ENCODE measurements at places on chromosomes 13 and 19.
A peak's percentile ranks its signal among the peaks of the same experiment; 100 is the strongest.

- DNase-seq, result no peak
Observed at GRCh38 chr13:114154476-114154875, 22.1 kb upstream of the RASA3 start.

DNA sequence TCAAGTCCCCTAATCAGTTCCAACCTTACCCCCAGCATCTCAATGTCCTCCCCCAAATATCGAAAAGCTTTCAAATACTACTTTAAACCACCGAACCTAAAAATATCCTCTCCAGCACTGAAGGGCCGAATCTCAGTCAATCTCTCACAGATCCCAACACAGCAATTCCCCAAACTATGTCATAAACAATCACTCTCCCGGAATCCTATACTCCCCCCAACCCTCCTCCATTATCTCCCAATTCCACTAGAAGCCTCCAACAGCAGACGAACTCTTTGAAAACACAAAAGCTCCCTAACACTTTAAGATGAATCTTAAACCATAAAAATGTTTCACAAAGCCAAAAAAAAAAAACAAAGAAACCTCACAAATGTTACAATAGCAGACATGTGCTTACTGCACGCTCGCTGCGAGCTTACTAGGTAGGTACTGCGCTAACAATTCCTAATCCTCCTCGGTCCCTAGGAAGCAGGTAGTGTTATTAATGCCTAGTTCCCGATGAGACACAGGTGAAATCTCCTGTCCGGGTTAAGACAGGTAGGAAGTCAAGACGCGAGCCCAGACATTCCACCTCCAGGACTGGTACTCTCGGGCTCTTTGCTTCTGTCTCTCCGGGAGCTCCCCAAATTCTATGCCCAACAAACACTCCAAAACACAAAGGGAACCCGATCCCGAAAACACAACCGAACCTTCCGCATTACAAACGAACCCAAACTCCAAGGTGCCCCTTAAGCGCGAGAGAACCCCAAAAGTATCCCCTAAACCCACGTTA is 14.2 kb downstream of the FBXO46 start:
- no peak for DNase-seq

DNA sequence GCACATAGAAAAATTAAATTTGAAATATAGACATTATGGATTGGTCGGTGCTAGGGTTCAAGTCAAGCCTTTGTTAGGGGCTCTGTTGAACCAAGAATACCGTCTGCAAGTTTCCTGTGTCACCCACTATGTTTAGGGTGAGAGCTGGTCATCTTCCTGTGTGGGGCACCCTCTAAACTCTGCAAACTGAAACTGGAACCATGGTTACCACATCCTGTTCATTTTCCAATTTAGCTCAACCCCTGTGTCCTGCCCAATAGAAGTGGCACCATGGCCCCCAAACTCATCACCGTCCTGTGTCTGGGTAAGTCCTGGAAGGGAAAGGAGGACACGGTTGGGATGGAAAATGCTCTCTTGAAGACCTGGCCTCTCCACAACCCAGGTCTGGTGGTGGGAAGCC is 29.9 kb downstream of the LAIR2 start:
- DNase-seq, result no peak

GRCh38 chr19:13784731-13785452 is 10.4 kb upstream of the ZSWIM4 start:
- peak; percentile 69 for DNase-seq

DNA sequence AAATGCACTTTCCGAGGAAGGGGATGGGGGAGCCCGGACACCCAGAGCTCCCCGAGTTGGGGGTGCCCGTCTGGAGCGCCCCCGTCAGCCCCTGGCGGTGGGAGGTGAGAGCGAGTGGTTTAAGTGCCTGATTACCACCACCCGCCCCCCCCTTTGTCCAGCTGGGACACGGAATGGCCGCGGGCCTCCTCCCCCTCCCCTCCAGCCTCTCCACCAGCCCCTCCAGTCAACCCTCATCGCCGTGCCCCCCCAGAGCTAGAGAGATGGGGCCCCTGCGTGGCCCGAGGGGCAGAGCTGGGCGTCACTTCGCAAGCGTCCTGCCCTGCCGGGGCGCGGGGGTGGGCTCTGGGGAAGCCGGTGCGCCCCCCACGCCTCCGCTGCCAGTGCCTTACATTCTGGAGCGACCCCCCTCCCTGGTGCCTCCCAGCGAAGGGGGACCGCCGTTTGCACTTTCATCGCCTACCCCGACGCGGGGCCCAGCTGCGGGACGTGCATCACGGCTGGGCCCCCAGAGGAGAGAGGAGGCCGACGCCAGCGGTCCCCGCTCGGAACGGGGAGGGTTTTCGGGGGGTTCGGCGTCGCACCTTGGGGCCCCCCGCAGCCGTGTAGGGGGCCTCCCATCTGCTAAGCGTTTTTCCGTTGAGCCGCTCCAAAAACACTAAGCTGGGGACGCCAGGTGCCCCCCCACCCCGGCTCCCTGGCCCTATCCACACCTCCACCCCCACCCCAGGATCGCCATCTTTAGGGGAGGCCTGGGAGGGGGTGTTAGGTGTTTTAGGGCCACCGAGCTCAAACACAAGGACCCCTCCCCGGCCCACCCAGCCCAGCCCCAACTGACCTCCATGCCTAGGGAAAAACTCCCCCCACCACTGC is 16.4 kb downstream of the SMIM24 start:
- no peak for DNase-seq

- no peak for DNase-seq
Observed at GRCh38 chr13:105442949-105443699, 1092.3 kb downstream of the EFNB2 start.

DNA sequence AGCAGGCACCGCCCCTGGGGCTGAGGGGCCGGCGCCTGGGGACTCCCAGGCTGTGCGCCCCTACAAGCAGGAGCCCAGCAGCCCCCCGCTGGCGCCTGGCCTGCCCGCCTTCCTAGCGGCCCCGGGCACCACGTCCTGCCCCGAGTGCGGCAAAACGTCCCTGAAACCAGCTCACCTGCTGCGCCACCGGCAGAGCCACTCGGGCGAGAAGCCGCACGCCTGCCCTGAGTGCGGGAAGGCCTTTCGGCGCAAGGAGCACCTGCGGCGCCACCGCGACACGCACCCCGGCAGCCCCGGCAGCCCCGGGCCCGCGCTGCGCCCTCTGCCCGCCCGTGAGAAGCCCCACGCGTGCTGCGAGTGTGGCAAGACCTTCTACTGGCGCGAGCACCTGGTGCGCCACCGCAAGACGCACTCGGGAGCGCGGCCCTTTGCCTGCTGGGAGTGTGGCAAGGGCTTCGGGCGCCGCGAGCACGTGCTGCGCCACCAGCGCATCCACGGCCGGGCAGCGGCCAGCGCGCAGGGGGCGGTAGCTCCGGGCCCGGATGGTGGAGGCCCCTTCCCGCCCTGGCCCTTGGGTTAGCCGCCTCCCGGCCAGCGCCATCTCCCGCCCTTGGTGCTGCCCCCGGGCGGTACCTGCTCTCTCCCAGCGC is 16.1 kb upstream of the GALP start:
- no peak for DNase-seq

- no peak for DNase-seq
Observed at GRCh38 chr13:79742923-79743322, 262.0 kb downstream of the NDFIP2 start.

DNA sequence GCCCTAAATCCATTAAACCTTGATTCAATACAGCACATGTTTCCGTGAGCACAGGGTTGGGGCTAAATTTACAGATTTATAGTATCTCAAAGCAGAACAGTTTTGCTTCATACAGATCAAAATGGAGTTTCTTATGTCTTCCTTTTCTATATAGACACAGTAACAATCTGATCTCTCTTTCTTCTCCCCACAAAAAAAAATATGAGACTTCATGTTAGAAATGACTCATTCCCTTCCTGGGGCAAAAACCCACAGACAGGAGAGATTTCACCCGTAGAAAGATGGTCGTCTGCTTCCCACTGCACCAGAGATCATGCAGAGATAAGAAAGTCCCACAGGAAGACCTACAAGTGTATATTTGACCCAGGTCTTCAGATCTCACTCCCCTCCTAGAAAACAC is 7.7 kb upstream of the ZNF611 start:
- no peak for DNase-seq

GRCh38 chr13:101795025-101795424 is 342.6 kb downstream of the ITGBL1 start:
- no peak for DNase-seq

- DNase-seq, result no peak
Observed at GRCh38 chr13:100275746-100276145, 186.9 kb downstream of the PCCA start.

- DNase-seq, result no peak
Observed at GRCh38 chr13:67229481-67230403, at the start of gene PCDH9. TSS of gene PCDH9 (minus strand) at chr13:67230336. CDS start at chr13:67228440, 1,896 bp downstream.

- no peak for DNase-seq
Observed at GRCh38 chr13:40599747-40600146, 66.7 kb downstream of the FOXO1 start.

- no peak for DNase-seq
Observed at GRCh38 chr19:54133312-54133956, 4.1 kb upstream of the CNOT3 start.

DNA sequence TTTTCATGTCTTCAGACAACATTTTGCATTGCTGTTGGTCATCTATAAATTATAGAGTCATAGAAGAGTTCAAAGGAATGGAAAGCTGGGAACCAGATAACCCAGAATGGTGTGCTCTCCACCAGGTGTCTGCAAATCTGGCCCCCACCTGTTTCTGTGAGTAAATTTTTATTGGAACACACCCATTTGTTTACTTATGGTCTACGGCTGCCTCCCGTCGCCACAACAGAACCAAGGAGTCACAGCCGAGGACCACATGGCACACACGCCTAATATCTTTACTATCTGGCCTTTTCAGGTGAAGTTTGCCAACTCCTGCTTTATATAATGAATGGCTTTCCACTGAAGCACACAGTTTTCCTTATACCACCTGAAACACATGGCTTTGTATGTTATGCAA is 58.2 kb downstream of the EFNB2 start:
- no peak for DNase-seq

- DNase-seq, result no peak
Observed at GRCh38 chr13:27868641-27869435, 51.0 kb upstream of the PDX1 start.

GRCh38 chr19:49157445-49158224 is at the start of gene TRPM4:
TSS of gene TRPM4 (plus strand) at chr19:49157792. CDS start at chr19:49157867, 75 bp downstream.
- no peak for DNase-seq

DNA sequence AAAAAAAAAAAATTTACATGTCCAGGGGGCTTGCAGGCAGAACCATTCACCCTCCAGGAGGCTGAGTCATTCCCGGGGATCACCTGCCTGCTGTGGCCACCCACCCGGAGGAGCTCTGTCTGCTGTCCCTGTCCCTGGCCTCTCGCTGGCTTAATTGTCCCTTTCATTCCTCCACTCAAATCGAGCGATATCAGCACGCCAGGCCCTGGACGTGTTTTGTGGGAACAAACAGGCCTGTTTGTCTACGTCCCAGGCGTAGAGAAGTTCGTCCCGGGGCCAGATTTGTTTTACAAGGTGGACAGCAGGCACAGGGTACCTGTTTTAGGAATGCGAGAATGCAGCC is 21.2 kb downstream of the SULT2B1 start:
- no peak for DNase-seq

DNA sequence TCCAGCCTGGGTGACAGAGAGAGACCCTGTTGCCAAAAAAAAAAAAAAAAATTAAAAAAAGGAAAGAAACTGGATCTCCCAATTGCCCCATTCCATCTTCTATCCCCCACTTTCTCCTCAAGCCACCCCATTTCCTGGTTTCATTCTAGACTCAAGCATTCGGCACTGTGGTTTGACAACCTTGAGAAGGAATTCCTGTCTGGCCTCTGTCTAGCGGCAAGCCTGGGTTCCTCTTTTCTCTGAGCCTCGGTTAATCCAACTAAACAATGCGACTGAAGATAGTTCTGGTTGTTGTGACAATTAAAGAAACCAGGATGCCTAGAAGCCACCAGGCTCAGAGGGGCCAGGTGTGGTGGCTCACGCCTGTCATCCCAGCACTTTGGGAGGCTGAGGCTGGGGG is 3.3 kb upstream of the C3 start:
- DNase-seq, result no peak

GRCh38 chr13:94009701-94010100 is 469.8 kb downstream of the DCT start:
- no peak for DNase-seq

- no peak for DNase-seq
Observed at GRCh38 chr19:27740396-27740795, 1472.6 kb downstream of the UQCRFS1 start.

GRCh38 chr19:4715529-4716221 is 8.0 kb downstream of the DPP9 start:
- no peak for DNase-seq

DNA sequence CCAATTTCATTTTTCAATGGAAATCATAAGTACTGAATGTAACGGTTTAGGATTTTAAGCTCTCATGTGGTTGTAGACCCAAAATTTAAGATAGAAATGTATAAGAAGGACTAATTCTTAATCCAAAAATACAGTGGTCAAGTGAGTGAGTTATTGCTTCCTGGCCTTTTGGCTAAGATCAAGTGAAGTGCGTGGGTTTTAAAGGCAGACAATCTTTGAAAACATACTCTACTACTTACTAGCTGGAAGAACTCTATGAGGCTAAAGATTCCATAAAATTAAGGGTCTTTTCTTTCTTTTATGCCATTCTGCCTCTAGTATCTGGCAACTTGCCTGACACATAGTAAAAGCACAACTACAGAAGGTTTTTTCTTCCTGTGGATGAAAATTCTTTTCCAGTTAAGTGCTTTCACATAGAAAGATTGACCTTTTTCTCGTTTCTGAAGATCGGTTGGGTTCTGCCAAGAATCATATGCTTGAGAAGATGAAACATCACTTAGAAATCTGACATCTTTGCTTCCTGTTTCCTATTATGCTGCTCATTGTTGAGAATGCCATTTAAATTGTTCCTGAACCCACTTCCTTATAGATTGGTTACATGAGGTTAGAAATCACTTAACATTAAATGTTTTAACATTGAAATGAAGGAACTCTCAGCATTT is 26.4 kb upstream of the SCEL start:
- DNase-seq, result no peak

GRCh38 chr19:30547246-30547645 is 175.1 kb downstream of the ZNF536 start:
- DNase-seq, result no peak

DNA sequence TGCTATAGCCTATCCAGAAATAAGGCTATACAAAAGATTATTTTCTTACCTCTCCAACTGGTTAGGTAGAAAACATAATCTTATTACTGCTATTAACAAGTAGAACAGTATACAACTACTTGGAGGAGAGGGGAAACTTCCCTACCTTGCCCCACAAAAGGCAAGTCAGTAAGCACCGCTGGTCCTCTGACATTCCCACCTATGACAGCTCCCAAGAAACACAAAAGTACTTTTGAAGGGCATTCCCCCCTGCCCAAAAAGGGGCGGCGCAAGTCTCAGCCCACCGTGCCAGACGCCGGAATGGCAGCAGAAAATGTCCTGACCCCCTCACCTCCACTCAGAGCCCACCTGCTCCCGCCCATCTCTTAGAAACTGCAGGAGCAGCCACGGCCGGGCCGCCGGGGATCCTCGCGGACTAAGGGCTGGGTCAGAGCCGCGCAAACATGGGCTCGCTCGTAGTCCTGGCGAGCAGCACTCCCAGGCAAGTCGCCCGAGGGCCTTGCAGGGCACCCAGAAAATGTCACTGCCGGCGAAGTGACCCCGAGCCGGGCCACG is 437 bp downstream of the SUCLA2 start:
- peak; percentile 1 for DNase-seq

- DNase-seq, result no peak
Observed at GRCh38 chr13:92224825-92225224, 826.4 kb downstream of the GPC5 start.

- DNase-seq, result no peak
Observed at GRCh38 chr19:9498183-9498902, at the start of gene ZNF560. TSS of gene ZNF560 (minus strand) at chr19:9498616. CDS start at chr19:9475313, 23,303 bp downstream.
